ENCODE measurements at places on chromosomes 5 and 9.

GRCh38 chr9:34085581-34086500 is 37.2 kb upstream of the UBAP2 start:
- DNase-seq: no peak

GRCh38 chr9:16709924-16710323 is 160.5 kb downstream of the BNC2 start:
- DNase-seq: no peak

GRCh38 chr9:75462866-75463265 is 374.6 kb downstream of the OSTF1 start:
- no peak for DNase-seq

- no peak for DNase-seq
Measured at GRCh38 chr9:112308588-112308987, 24.8 kb downstream of the PTBP3 start.

DNA sequence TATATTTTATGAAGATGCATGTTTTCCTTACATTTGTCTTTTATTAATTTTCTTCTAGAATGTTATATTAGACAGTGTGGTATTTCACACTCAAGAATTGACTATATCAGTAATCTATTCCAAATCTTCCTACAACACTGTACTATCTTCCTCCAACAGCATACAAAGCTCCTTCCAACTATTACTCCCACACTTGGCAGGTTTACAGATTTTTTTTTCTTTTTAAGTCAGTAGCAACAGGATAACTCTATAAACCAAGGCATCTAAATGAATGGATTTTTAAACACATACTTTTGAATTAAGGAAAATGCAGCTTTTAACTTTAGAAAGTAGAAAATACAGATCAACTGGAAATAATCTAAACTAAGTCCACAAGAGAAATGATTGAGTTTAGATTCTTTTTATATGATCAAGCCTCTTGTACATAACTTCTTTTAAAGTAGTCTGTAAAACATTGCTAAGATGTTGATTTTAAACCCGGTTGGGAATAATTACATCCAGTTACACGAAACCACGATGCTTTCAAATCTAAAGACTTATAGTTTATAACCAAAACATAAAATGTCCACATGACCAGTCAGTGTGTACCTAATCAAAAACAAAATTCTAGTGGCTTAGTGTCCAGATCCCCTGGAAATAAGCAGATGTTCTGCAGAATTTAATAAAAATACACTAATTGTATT is 281.6 kb downstream of the ADAMTS6 start:
- DNase-seq: no peak

DNA sequence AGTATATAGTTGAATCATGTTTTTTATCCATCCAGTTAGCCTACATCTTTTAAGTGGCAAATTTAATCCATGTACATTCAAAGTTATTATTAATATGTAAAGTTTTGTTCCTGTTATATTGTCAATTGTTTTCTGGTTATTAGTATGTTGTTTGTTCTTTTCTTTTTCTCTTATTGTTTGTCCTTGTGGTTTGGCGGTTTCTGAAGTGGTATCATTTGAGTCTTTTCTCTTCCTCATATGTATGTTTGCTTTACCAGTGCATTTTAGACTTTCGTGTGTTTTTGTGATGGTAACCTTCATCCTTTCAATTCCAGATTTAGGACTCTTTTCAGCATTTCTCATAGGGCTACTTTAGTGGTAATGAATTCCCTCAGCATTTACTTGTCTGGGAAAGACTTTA is 130.4 kb upstream of the RFX3 start:
- no peak for DNase-seq

DNA sequence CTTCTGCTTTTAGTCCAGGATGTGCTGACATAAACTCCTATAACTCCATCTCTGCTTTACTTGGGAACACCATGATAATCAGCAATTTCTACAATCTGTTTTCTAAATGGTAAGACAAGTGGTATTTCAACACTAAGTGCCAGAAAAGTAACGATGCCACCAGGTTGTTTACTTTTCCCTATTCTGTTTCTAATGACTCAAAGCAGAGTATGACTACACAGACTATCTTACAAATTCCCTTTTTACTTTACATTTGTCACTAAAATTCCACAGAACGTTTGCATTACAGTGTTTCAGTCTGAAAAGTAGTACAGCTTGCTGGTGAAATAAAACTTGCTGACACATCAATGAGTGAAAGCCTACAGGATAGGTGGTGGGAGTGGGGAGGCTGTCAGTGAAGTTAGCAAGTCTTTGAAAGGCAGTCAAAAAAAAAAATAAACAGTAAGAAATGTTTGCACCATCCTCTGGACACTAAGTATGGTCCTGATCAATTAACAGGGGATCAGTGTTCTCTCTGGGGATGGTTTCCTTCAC is 186.5 kb downstream of the LURAP1L start:
- no peak for DNase-seq

- DNase-seq: no peak
Measured at GRCh38 chr9:17531642-17532254, 47.1 kb upstream of the SH3GL2 start.

GRCh38 chr5:82298668-82299067 is 20.5 kb upstream of the RPS23 start:
- no peak for DNase-seq

DNA sequence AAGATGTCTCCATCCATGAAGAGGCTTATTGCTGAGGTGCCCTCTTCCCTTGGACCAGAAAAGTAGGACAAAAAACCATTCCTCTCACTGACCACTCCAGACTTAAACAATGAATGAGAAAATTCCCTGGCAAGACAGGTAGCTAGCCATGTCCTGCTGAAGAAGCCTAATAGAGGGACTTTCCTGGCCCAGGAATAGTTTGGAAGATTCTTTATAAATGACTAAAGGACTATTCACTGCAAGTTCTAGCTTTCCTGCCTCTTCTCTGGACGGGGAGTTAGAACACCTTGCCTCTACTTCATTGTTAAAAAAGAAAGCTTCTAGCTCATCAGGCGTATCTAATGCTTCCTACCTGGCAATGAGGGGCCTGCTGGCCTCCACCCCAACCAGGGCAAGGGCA is 153.6 kb downstream of the NR3C1 start:
- DNase-seq: no peak

GRCh38 chr5:13601112-13601511 is 343.4 kb downstream of the DNAH5 start:
- no peak for DNase-seq

- DNase-seq: no peak
Measured at GRCh38 chr9:112332674-112332976, 794 bp downstream of the PTBP3 start.

DNA sequence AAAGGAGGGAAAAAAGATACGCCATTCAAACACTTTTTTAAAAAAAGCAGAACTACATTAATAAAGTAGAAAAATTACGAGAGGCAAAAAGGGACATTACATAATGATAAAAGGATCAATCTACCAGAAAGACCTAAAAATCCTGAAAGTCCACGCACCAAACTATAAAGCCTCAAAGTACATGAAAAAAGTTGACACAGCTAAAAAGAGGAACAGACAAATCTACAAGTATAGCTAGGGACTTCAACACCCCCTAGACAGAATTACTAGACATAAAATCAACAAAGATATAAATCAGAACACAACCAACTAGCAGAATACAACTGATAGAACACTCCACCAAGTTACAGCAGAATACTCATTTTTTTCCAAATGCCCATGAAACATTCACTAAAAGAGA is 11.1 kb downstream of the CAMSAP1 start:
- DNase-seq: no peak

DNA sequence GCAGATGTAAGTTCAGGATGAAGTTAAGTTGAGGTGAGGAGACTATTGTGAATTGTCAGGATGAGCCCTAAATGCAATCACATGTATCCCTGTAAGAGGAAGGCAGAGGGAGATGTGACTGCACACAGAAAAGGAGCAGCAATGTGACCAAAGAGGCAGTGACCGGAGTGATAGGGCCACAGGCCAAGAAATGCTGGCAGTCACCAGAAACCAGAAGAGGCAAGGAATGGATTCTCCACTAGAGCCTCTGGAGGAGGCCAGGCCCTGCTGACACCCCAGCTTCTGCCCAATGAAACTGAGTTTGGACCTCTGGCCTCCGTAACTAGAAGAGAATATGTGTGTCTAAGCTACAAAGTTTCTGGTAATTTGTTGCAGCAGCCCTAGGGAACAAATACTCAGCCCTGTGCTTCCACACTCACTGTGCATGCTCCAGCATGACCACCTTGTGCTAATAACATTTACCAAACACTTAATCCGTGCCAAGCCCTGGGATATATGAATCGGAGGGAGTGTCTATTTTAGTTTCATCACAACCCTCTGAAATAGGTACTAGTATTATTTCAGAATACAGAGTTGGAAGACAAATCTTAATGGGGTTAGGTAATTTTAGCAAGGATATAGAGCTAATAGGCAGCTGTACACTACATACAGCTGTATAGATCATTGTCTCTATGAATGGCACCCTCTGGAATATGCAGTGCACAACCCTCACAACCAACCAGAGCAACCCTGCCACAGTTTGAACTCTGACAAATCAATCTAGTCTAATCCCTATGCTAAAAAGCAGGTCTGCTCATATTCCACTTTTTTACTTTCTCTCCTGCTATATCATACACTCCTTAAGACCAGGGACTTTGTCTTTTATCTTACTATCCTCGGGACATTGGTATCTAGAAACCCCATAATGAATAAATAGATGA is 7.8 kb upstream of the GPX8 start:
- no peak for DNase-seq

DNA sequence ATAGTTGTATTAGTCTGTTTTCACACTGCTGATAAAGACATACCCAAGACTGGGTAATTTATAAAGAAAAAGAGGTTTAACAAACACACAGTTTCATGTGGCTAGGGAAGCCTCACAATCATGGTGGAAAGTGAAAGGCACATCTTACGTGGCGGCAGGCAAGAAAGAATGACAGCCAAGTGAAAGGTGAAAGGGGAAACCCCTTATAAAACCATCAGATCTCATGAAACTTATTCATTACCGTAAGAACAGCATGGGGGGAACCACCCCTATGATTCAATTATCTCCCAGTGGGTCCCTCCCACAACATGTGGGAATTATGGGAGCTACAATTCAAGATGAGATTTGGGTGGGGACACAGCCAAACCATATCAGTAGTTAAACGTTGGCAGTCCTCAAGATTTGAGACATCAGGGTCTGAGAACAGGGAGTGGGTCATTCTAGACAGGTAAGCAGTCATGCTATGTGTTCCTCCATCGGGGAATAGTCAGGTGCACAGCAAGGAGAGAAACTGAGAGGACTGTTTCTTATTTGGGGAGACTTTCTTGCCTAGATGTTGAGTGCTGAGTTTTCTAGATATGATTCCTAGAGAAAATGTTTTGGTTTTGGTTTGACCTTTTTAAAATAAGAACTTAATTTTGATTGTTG is 45.8 kb upstream of the ENTREP1 start:
- DNase-seq: no peak

DNA sequence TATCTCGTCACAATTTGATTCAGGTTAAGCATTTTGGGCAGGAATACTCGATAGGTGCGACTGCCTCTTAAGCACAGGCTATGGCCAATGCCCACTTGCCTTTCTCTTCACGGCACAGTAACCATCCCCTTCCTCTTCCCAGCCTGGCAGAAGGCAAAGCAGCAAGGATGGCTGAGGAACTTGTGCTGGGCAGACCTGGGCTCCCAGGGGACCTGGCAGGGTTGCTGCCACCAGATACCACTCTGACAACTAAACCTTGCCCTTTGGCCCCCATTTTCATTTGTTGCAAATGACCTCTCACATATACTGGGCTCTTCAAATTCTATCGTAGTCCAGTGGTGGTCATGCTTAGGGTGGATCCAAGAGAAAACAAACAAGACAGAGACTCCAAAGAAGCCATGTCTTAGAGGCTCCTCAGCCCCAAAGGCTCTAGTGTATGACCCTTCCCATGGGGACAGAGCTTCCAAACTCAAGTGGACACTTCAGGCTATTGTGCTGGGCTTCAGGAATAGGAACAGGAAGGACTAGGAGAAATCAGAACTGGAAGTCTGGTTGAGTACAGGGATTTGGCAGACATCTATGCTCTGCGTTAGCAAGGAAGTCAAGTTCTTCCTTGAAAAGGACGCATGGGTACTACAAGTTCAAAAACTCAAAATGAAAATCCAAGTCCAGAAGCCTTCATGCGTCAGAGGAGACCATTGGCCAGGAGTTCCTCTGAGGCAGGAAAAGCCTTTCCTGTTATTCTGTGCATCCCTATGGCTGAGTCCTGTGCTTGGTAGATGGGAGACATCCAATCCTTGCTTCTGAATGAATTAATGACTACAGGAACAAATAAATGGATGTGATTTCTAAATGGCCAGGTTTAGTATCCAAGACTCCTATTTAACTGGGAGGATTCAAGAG is 64.6 kb upstream of the PLPP1 start:
- DNase-seq: no peak

DNA sequence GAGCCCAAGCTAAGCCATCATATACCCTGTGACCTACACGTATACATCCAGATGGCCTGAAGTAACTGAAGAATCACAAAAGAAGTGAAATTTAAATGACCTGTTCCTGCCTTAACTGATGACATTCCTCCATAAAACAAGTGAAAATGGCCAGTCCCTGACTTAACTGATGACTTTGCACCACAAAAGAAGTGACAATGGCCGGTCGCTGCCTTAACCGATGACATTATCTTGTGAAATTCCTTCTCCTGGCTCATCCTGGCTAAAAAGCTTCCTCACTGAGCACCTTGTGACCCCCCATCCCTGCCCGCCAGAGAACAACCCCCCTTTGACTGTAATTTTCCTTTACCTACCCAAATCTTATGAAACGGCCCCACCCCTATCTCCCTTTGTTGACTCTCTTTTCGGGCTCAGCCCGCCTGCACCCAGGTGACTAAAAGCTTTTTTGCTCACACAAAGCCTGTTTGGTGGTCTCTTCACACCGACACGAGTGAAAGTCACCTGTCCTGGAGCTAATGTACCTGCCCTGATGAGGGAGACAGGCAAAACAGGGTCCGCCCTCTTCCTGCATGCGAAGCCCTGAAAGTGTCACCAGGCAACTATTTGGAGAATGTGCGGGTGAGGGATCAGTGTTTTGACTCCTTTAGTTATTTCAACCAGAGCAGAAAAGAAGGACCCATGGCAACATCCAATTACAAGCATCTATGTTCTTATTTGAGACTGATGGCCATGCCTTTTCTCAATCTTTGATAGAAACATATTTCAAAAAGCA is 266.1 kb downstream of the SMARCA2 start:
- DNase-seq: no peak

DNA sequence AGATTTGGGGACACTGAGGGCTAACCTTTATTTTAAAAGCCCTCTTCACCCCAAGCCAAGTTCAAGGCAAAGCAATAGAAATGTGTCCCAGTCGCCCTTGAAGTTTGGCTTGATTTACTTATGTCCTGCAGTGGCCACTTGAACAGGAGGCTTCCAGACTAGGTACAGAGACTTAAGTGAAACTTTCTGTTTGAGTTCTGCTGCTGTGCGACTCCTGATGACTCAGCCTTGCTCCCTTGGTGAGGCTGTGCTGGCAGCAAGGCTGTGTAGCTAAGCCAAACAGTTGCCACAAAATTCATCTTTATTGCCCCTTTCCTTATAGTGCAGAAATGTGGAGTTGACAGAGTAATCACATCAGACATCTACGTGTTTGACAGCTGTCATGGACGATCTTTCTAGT is 68.8 kb upstream of the NTRK2 start:
- DNase-seq: no peak

DNA sequence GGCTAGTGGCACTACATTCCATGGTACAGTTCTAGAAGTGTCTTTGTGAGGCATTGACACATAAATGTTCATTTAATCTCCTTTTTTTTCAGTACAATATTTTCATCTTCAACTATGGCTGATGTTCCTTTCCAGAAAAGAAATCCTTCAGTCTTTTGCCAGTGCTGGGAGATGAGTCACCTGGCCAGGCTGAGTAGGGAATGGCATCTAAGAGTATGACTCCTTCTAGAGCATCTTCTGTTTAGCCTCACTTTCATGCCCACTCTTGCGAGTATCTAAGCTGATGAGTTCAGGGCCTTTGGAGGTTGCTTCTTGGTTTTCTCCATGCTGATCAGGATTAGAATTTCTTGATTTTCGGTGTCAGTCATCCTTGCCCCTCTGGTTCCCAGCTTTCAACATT is 124.4 kb downstream of the SLC28A3 start:
- DNase-seq: no peak

All from Right ventricle myocardium superior (tissue), 1 donor.